Activated CD4-positive, alpha-beta T cell treated with anti-CD3 and anti-CD28 coated beads, Interleukin-2, Interleukin-6, amounts not matched to agents 100 ng/mL and 50 ng/mL, durations not matched to agents 16 hours and 8 hours (primary cell): ENCODE measurements at places on chromosomes 13 and 19.
A peak's percentile ranks its signal among the peaks of the same experiment; 100 is the strongest.

GRCh38 chr13:35857769-35858168, 273.4 kb downstream of the DCLK1 start:
- no peak for DNase-seq

- peak; percentile 64 for DNase-seq
These were observed 579.5 kb downstream of the UQCRFS1 start for GRCh38 chr19:28633319-28634018.

DNA sequence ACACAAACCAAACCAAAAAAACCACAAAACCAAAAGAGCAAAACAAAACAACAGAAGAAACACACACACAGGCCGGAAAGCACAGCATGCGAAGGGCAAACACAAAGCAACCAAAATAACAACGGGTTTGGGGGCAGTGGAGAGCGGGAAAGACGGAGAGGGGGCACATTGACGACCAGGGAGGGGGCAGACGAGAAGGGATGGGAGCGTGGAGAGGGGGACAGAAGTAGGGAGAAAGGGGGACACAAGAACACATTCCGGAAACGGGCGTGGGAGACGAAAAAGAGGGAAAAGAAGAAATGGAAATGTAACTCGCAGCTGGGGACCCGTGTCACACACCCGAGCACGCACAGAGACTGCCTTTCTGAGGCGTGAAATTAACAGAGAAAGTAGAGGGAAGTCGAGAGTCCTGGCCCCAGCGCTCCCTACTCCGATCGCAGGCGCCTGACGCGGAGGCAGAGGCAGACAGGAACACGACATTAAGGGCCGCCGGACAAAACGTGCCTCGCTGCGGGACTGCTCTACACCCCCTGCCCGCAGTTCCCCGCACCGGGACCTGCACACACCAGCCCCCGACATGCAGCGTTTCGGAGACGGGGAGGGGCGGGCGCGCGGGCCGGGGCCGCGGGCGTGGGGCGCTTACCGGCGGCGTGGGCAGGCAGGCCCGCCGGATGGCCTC, 652 bp downstream of the POU4F1 start:
- DNase-seq = peak; percentile 30

GRCh38 chr13:35356572-35356971, 119.9 kb downstream of the MAB21L1 start:
- no peak for DNase-seq

DNA sequence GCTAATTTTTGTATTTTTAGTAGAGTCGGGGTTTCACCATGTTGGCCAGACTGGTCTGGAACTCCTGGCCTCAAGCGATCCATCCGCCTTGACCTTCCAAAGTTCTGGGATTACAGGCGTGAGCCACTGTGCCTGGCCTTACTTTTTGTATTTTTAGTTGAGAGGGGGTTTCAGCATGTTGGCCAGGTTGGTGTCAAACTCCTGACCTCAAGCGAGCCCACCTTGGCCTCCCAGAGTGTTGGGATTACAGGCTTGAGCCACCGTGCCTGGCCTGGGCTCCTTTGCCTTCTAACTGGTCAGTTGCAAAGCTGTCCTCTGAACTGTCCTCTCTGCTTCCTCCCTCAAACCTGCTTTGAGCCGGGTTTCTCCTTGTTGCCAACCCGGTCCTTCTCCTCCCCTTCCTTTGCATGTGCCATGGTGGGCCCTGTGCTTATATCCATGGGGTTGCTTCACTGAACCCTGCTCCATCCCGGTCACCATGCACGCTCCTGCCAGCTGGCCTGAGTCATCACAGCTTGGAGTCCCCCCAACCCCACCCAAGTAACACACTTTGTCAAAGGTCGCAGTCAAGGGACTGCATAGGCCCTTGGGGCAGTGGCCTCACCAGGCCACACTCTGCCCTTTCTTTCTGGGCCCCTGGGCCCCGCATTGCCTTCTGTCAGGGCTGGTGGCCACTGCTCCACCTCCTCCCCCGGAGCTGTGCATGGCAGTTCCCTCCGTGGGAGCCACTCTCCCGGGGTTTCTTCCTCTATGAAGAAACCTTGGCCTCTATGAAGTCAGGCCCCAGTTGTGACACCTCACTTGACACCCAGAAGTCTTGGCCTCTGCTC, 21.2 kb downstream of the WTIP start:
- DNase-seq = no peak
